ENCODE measurements at places on chromosomes 3 and 15. TPM values are rescaled to one million over a fixed set of nuclear protein-coding genes. Genes with fewer than 3 reads are reported as not detected.

- no peak for DNase-seq
Measured at GRCh38 chr3:54322354-54322753, 200.0 kb downstream of the CACNA2D3 start.

The GRK7 gene
- not detected for total RNA-seq

GRCh38 chr3:88596451-88596850 is 446.7 kb downstream of the C3orf38 start:
- no peak for DNase-seq

- DNase-seq = no peak
Measured at GRCh38 chr3:39754549-39754948, 54.9 kb upstream of the MYRIP start.

DNA sequence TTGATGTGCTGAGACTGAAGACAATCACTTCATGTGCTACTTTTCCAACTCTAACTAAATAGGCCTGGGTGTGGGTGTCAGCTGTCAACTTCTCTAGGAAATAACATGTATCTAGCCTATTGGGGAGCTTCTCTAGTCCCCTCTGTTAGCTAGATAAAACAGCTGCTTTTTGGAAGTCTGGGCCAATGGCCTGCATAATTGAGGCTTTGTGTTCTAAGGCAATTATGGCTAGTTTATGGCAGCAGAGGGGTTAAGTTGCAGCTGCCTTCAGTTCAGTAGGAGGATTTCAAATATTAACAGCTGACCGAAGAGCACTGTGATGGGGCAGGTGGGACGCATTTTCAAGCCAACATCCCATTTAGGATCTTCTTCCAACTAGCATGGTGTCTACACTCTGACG is 6.4 kb downstream of the COL8A1 start:
- DNase-seq = no peak

DNA sequence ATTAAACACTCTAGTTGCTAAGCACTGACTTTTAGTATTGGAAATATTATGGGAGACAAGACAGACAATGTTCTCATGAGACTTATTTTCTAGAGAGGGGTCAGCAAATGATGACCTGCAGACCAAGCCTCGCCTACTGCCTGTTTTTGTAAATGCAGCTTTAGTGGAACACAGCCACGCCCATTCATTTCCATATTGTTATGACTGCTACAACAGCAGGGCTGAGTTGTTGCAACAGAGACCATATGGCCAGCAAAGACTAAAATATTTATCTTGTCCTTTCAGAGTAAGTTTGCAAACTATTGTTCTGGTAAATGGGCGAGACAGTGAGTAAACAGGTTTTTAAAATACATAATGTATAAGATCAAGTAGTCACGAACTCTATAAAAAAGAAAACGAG is 570.2 kb downstream of the NTRK3 start:
- DNase-seq = no peak

GRCh38 chr3:128280481-128281052 is 127.3 kb downstream of the EEFSEC start:
- DNase-seq = no peak

DNA sequence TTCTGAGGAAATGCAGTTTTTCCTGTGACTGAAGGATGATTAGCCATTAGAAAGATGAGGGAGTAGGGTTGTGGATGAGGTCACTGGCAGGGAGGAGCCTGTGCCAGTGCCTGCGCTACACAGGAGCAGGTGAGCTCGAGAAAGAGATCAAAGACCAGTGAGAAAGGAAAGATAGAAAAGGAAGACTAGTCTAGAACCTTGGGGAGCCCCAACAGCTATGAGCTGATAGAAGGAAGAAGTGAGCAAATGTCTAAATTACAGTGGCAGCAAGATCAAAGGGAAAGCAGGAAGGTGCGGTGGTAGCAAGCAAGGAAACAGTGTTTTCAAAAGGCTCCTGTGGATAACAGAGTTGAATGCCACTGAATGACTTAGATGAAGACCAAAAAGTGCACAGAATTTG is 39.6 kb downstream of the LNP1 start:
- no peak for DNase-seq

DNA sequence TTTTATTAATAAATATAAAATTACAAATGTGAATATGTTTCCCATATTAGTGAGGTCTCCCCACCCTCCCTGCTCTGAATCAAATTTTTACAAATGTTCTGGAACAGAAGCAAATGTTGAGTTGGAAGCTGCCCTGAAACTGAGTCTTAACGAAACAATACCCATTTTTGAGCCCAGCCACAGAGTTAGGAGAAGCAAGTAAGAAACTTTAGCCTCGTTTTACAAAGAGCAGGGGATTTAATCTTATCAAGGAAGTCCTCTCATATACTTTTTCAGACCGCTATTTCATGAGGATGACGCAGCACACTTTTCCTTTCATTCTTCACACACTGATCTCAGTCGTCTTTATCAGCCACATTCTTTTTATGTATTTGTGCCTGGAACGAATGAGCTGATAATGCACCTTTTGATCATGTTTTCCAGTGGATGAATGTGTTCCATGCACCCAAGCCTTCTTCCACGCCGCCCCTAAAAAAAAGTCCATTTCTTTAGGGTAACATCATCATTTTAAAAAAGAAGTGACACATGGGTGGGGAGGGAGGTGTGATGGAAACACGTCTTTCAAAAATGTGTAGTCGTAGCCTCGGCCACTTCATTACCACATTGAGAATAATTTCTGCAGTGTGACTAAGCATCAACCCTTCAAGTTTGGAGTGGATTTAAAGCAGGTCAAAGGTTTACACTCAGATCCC is 48.1 kb downstream of the SETMAR start:
- DNase-seq = no peak

The FANCD2OS gene
- total RNA-seq = not detected

The LRTM1 gene
- total RNA-seq = not detected

DNA sequence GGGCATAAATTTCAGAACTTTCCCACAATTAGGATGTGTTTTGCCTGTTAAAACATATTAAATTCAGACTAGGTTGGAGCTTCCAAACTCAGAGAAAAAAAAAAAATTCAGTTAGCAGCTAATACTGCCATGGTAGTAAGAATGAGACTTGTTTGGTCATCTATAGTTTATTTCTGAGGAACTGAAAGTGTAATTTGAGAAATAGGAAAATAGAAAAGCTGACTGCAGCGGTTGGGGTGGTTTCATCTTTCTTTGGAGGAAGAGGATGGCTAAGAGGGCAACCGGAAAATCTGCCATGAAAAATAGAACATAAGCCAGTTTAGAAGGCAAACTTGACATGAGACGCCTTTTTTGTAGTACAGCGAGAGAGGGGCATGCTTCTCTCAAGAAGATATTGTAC is 371.2 kb upstream of the ROBO2 start:
- DNase-seq = no peak

The TTLL13 gene
- not detected for total RNA-seq

The ROPN1 gene
- total RNA-seq = not detected

DNA sequence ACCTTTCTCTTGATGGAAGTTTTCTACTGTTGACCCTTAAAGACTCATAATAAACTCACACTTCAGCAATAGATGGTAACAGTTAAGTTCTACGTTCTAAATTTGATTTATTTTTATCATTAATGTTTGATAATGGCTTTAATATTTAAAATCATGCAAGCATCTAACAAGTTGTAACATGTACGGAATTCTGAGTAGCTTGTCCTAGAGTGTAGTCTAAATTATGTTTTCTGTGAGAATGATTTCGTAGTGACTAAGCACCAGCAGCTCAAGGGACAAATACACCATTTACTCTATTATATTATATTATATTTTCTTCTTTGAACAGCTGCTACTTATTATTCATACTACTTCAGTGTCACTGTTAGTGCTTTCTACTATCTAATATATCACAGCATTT is 345.6 kb downstream of the NLGN1 start:
- DNase-seq = no peak

GRCh38 chr3:45864760-45865519 is 21.4 kb upstream of the CCR9 start:
- DNase-seq = no peak

DNA sequence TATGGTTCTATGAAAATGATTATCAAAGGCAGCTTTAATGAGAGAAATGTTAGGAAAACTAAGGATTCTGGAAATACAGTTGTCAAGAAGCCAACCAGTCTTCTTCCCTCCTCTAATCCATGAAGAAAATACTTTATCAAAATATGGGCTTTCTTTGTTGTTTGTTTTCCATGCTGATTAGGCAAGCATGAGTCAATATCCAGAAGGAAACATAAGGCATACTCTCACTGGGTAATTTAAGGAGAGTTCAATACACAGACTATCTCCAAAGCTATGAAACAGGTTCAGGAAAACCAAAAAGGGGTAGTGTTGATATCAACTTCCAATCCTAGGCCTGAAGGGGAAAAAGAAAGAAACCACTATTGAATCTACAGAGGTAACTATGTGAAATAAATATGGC is 68.7 kb upstream of the CMC1 start:
- no peak for DNase-seq

- peak; percentile 69 for DNase-seq
Measured at GRCh38 chr3:149134575-149134974, 5.1 kb downstream of the HPS3 start.

The CAV3 gene
- not detected for total RNA-seq

GRCh38 chr3:55402886-55403609 is 84.1 kb downstream of the WNT5A start:
- no peak for DNase-seq

- no peak for DNase-seq
Measured at GRCh38 chr3:183108470-183108869, 9.2 kb upstream of the MCCC1 start.

The CPN2 gene
- not detected for total RNA-seq

GRCh38 chr3:39641274-39641673 is 168.1 kb upstream of the MYRIP start:
- DNase-seq = no peak

The ARL14 gene
- 20.2 TPM for total RNA-seq

- no peak for DNase-seq
Measured at GRCh38 chr3:81816473-81817250, 55.2 kb upstream of the GBE1 start.

The IQCH gene
- 0.53 TPM for total RNA-seq

The AHSG gene
- total RNA-seq = not detected

The CLSTN2 gene
- total RNA-seq = 3.3 TPM

GRCh38 chr3:102161384-102162006 is 273.3 kb upstream of the ZPLD1 start:
- no peak for DNase-seq

- no peak for DNase-seq
Measured at GRCh38 chr15:88321271-88321670, 64.7 kb upstream of the NTRK3 start.

DNA sequence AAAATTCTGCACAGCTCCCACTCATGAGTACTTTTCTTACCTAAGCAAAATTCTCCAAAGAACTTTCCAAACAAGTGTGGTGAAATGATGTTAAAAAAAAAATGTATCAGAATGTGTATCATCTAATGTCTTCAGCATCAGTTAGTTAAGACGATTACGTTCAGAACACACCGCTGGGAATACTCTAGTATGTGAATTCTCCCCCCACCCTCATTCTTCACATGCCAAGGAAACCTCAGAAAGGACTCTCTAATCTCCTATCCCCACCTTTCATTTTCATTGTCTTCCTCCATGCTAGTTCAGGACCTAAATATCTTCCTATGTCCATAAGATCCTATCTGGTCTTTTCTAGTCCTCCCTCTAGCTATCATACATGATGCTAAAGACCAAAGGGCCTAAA is 457.4 kb downstream of the SHQ1 start:
- no peak for DNase-seq

The TF gene
- total RNA-seq = not detected

The STRC gene
- total RNA-seq = 0.35 TPM

The TMCO5A gene
- not detected for total RNA-seq

The ROBO1 gene
- 33.9 TPM for total RNA-seq

- no peak for DNase-seq
Measured at GRCh38 chr3:150341891-150342290, 66.2 kb upstream of the TSC22D2 start.

The LYZL4 gene
- not detected for total RNA-seq

- no peak for DNase-seq
Measured at GRCh38 chr15:66829551-66830121, 127.6 kb downstream of the SMAD6 start.

Measured in Peyer's patch (tissue), 4 donors.